ENCODE measurements at places on chromosomes 11 and 22. TPM values are rescaled to one million over a fixed set of nuclear protein-coding genes. Genes with fewer than 3 reads are reported as not detected.

The ISX gene
- total RNA-seq: not detected

The OR8K3 gene
- total RNA-seq: not detected

The FAM83F gene
- total RNA-seq: not detected

The ZFTA gene
- 7.3 TPM for total RNA-seq

The TMEM86A gene
- 0.29 TPM for total RNA-seq

Measured in A549 treated with RU486 at 1 μM for 4 hours (cell line).